H9 (cell line): ENCODE measurements at places on chromosomes 12 and 14.

- H3K36me3 ChIP-seq = peaks cover 6% of the 10 kb centered on the region; the same call in 1 of the 2 replicates
- no peaks in the 10 kb centered on the region for H3K4me1 ChIP-seq
- H3K27ac ChIP-seq = no peak overlapping the region
- H3K4me3 ChIP-seq = no peak overlapping the region
- DNase-seq = no peak
Observed at GRCh38 chr12:27593266-27593665, 69.3 kb downstream of the PPFIBP1 start.

- no peaks in the 10 kb centered on the region for H3K27me3 ChIP-seq
- H3K36me3 ChIP-seq = no peaks in the 10 kb centered on the region
- no peak overlapping the region for H3K4me3 ChIP-seq
- H3K27ac ChIP-seq = no peak overlapping the region
Observed at GRCh38 chr12:80617733-80618132, 89.7 kb upstream of the MYF6 start.

DNA sequence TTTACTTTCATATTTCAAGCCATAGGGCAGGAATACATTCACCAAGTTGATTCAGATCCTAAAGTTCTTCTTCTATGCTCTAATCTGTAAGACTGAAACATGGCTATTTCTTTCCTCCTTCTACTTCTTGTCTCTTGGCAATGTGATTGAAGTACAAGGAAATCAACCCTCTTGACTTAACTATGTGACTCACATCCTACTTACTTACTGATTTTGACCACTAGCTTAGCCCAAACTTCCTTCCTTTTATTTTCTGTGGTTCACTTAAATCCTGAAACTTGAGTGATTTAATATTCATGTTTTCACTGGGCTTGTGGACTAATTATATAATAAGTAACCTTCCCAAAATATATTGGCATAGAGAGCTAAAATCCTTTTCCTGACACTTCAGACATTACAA, 111.2 kb upstream of the NOVA1 start:
- no peak for DNase-seq
- no peaks in the 10 kb centered on the region for H3K4me1 ChIP-seq
- H3K36me3 ChIP-seq = no peaks in the 10 kb centered on the region
- H3K27me3 ChIP-seq = no peaks in the 10 kb centered on the region
- H3K4me3 ChIP-seq = no peak overlapping the region
- H3K27ac ChIP-seq = no peak overlapping the region

DNA sequence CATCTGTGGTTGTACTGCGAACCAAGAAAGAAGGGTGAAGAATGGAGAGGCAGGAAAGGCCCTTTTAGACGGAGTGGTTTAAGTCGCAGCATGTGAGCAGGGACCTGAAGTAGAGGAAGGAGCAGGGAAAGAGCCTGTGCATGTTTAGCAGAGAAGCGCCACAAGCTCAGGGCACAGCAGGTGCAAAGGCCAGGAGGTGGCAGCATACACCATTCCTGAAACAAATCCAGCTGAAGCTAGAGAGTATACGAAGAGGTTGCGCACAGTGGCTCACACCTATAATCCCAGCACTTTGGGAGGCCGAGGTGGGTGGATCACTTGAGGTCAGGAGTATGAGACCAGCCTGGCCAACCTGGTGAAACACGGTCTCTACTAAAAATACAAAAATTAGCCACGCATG, 49.9 kb downstream of the HELB start:
- no peaks in the 10 kb centered on the region for H3K27me3 ChIP-seq
- no peak overlapping the region for H3K4me3 ChIP-seq
- DNase-seq = peak; percentile 91
- no peak overlapping the region for H3K27ac ChIP-seq

- no peaks in the 10 kb centered on the region for H3K4me1 ChIP-seq
- H3K36me3 ChIP-seq = no peaks in the 10 kb centered on the region; the same call in 2 of the 3 replicates
- H3K27me3 ChIP-seq = no peaks in the 10 kb centered on the region
- DNase-seq = no peak
- no peak overlapping the region for H3K27ac ChIP-seq
Observed at GRCh38 chr12:18578191-18578590, 159.6 kb downstream of the PLCZ1 start.

- H3K27me3 ChIP-seq = no peaks in the 10 kb centered on the region
- DNase-seq = no peak
- no peak overlapping the region for H3K4me3 ChIP-seq
Observed at GRCh38 chr12:124750149-124750656, 113.5 kb downstream of the SCARB1 start.

DNA sequence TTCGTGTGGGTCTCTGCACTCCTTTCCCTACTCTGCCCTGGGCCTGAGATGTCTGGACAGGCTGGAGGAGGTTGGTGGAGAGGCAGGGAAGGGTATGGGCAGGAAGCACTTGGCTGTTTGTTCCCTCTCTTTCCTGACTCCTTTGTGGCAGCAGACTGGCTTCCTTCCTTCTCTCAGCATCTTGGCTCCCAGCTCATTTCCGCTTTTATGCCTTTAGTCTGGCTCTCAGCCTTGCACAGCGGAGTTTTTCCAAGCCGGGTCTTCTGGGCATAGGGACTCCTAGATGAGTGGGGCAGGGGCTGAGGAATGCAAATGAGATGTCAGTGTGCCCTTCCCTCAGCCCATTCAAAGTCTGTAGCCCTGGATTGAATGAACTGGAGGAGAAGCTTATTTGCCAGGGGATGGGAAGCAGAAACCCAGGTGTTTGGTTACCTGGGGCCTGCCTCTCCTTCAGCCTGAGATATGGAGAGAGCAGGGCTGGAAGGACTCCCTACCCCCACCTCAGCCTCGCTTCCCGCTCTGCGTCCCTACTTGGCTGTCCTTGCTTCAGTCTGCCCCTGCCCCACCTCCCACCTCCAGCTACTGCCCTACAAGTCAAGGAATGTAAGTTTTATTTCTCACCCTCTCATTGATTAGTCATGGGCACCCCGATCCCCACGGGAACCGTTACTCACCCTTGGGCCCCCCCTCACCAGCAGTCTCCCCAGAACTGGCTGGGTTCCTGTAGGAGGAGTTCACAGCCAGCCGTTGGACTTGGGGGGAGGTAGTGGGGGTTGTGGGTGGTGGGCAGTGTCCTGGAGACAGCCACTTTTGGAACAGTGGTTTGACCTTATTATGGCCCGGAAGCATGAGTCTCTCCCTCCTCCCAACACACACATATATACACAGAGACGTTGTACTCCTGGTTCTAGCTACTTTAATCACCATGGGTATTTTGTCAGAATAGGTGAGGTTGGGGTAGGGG, 9.3 kb upstream of the ITGA5 start:
- H3K4me1 ChIP-seq = peaks cover 14% of the 10 kb centered on the region; the same call in 1 of the 2 replicates
- no peak overlapping the region; the same call in 2 of the 3 replicates for H3K4me3 ChIP-seq
- peak; percentile 57 for DNase-seq
- H3K27me3 ChIP-seq = peaks cover 3% of the 10 kb centered on the region; the same call in 1 of the 2 replicates
- no peak overlapping the region for H3K27ac ChIP-seq
- no peaks in the 10 kb centered on the region for H3K36me3 ChIP-seq

GRCh38 chr12:132565365-132565764, 45.0 kb downstream of the LRCOL1 start:
- no peak for DNase-seq
- peaks cover 19% of the 10 kb centered on the region for H3K36me3 ChIP-seq
- H3K4me1 ChIP-seq = no peaks in the 10 kb centered on the region
- no peaks in the 10 kb centered on the region; the same call in 1 of the 2 replicates for H3K27me3 ChIP-seq
- no peak overlapping the region for H3K27ac ChIP-seq

GRCh38 chr14:44316647-44317440, 190.2 kb downstream of the FSCB start:
- no peaks in the 10 kb centered on the region for H3K27me3 ChIP-seq
- DNase-seq = no peak
- H3K27ac ChIP-seq = no peak overlapping the region
- no peaks in the 10 kb centered on the region for H3K36me3 ChIP-seq
- no peaks in the 10 kb centered on the region for H3K4me1 ChIP-seq

DNA sequence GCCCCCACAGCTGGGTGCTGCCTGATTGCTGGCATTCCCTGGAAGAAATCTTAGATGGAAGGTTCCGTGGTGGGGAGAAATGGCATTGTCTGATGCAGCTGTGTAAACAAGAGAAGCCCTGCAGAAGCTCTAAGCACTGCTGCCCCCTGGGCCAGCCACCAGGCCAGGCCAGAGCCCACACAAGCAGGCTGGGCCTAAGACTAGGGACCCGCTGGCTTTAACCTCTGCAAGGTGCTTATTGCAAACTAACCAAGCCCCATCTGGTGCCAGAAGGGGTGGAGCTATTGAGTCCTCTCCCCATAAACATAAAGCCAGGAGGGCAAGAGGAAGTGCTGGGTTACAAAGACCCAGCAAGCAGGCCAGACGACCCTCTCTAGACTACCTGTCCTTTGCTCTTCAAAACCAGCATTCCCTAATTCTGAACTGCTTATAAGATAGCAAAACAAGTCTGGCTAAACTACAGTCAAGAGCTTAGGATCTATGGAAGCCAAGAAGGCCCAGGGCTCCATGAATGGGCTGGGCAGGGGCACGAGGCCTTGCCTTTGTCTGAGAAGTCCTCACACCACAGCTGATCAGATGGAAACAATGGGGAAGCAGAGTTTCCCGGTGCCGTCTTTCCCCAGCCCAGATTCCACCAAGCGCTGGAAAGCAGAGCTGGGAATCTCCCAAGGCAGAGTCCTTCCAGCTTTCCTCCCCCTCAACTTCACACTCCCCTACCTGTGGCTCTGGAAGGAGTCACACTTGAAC, 28.8 kb downstream of the P2RX4 start:
- no peak overlapping the region for H3K27ac ChIP-seq
- H3K4me3 ChIP-seq = no peak overlapping the region
- DNase-seq = peak; percentile 74
- H3K36me3 ChIP-seq = peaks cover 26% of the 10 kb centered on the region

DNA sequence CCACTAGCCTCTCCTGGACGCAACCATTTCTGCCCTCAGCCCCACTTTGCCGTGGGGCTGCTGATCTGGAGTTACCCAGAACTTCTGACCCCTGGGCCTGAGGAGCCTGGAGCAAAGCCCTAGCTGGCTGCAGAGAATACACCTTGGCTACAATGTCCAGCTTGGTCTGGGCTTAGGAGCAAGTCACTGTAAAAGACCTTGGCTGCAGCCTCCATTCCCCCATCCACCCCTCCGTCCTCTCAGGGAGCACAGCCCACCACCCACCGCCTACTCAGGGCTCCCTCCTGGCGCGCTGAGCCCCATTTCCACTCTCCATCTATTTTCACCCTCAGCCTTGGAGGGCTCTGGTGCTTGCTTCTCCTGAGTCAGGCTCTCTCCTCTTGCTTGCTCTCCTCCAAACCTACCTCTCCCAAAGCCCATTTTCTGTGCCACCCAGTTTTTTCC, 42.9 kb downstream of the ERH start:
- H3K36me3 ChIP-seq = no peaks in the 10 kb centered on the region
- no peaks in the 10 kb centered on the region for H3K27me3 ChIP-seq
- no peak overlapping the region for H3K4me3 ChIP-seq
- no peak overlapping the region for H3K27ac ChIP-seq
- DNase-seq = no peak

GRCh38 chr14:46381674-46382073, 269.9 kb downstream of the RPL10L start:
- no peak overlapping the region for H3K4me3 ChIP-seq
- no peaks in the 10 kb centered on the region for H3K36me3 ChIP-seq
- H3K4me1 ChIP-seq = no peaks in the 10 kb centered on the region; the same call in 1 of the 2 replicates
- H3K27me3 ChIP-seq = no peaks in the 10 kb centered on the region
- DNase-seq = peak; percentile 37

DNA sequence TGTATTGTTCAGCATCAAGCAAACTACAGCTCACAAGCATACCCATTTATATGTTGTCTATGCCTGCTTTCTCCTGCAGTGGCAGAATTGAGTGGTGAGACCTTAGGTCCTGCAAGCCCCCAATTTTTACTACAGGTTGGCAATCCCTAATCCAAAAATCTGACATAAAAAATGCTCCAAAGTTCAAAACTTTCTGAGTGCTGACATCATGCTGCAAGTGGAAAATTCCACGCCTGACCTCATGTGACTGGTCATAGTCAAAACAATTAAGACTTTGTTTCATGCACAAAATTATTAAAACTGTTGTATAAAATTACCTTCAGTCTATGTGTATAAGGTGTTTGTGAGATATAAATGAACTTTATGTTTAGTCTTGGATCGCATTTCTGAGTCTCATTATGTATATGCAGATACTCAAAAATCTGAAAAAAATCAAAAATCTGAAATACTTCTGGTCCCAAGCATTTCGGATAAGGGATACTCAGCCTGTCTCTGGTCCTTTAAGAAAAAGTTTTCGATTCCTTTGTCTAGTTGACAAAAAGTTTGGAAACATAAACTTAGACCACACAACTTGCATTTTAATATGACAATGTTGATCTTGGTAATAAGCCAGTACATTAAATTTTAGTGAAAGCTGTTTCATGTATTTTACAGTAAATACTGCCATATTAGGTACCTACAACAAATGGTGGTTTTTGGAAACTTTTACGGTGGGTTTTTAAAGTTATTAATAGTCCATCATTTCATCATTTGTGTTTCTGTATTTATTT, 81.5 kb downstream of the AEBP2 start:
- H3K36me3 ChIP-seq = peaks cover 24% of the 10 kb centered on the region
- H3K27ac ChIP-seq = no peak overlapping the region
- no peak overlapping the region for H3K4me3 ChIP-seq
- no peaks in the 10 kb centered on the region; the same call in 1 of the 2 replicates for H3K4me1 ChIP-seq
- no peak for DNase-seq
- H3K27me3 ChIP-seq = no peaks in the 10 kb centered on the region

DNA sequence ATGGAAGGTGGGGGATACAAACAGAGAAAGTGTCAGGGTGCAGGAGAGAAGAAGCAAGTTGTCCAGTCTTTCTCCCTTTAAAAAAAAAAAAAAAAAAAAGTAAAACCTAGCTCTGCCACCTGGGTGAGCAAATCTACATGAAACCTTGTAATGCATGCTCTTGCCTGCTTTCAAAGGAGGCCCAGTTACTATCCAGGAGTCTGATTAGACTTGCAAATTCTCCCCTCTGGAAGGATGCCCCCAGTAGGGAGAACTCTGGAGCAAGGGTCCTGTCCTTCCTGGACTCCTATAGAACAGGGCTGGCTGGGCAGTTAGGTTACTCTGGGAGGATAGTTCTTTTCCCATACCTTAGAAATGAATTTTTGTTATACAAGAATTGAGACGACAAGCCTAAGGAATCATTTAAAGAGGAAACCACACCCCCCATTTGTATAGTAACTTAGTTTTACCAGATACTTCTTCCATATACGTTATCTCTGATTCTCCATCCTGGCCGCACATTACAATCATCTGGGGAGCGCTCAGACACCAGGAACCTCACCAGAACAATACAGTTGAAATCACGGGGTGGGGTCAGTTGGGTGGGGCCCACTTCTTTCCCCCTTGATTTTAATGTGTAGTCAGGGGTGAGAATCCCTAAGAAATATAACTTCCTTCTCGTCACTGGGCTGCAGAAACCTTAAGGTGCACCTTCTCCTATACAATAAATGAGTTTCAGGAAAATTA, 30.5 kb downstream of the RAB35 start:
- peak; percentile 70 for DNase-seq
- H3K4me1 ChIP-seq = peaks cover 5% of the 10 kb centered on the region; the same call in 1 of the 2 replicates
- peaks cover 18% of the 10 kb centered on the region; the same call in 2 of the 3 replicates for H3K36me3 ChIP-seq

GRCh38 chr12:18165889-18166288, 75.9 kb upstream of the RERGL start:
- no peak overlapping the region for H3K4me3 ChIP-seq
- DNase-seq = no peak
- no peaks in the 10 kb centered on the region for H3K4me1 ChIP-seq
- peaks cover 2% of the 10 kb centered on the region; the same call in 1 of the 3 replicates for H3K36me3 ChIP-seq

GRCh38 chr12:108360487-108360886, 21.4 kb upstream of the CMKLR1 start:
- H3K4me3 ChIP-seq = no peak overlapping the region
- H3K27me3 ChIP-seq = no peaks in the 10 kb centered on the region
- no peak for DNase-seq
- no peaks in the 10 kb centered on the region for H3K36me3 ChIP-seq
